HFF-Myc (cell line): ENCODE measurements at places on chromosomes 12 and 14.
A peak's percentile ranks its signal among the peaks of the same experiment; 100 is the strongest.

GRCh38 chr14:61145903-61146481, 135.1 kb downstream of the TMEM30B start:
- peak; percentile 90 for DNase-seq

- DNase-seq, result no peak
These were observed 950.2 kb downstream of the BCL11B start for GRCh38 chr14:98321841-98322240.

DNA sequence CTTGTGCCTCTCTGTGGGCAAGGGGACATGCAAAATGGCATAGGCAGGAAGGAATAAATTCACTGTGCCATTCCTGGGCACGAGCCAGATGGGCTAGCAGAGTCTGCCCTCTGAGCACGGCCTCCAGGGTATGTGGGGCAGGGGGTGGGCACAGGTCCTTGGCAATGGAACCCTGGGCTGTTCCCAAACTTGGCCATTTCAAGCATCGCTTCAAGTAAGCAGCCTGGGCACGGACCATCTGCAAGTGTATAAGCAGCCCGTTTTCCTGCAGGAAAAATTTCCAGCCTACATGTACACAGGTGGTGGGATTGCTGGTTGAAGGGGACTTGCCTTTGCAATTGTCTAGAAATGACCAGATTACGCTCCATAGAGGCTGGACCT, 40.3 kb downstream of the CCDC85C start:
- DNase-seq, result no peak

DNA sequence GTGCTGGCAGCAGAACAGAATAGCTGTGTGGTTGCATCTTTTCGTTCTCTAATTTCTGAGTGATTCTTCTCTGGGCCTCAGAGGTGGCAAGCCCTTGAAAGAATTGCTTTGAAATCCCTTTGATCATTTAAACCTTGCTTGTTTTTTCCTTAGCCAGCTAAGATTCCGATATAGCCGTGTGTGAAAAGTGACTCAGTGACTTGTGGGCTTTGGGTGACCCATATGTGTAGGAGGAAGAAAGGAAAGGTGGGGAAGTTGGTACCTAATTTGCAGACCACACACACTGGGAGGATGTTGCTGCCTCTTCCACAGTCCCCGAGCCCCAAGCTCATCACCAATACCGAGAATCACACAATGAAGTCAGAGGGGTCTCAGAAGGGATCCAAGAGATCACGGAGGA, 18.8 kb downstream of the SLC24A4 start:
- no peak for DNase-seq
